NB4 (cell line): ENCODE measurements at places on chromosomes 11 and 22.
A peak's percentile ranks its signal among the peaks of the same experiment; 100 is the strongest.

GRCh38 chr11:3949125-3949524 lies 93.7 kb downstream of the STIM1 start:
- DNase-seq: peak; percentile 50

DNA sequence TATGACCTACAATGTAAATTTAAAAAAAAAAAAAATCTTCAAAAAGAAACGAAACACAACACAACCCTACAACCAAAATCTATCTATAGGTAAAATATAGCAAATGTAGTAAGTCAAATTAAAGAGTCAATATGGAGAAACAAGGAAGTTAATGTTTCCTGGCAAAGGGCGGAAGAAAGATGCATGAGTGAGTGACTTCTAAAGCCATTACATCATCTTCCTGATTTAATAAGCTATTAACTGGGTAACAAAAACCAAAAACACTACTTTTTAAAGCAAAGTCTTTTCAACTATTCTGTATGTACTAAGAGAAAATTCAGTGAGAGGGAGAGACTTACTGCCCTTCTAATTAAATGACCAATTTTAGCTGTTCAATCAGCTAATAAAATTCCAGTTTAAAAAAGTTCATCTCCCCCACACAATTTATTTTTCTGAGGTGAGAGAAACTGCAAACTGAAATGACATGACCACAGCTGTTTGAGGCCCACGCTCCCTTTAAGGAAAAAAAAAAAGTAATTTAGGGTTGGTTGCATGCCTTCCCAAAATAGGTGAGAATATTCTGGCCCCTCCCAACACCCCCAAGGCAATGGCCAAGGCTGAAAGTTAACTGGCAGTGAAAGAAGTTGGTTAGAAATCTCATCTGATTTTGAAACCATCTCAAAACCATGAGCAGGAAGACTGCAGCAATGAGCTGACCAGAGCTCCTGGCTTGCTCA lies 5.9 kb downstream of the SF1 start:
- DNase-seq: no peak

- DNase-seq: no peak
These were observed 47.5 kb upstream of the TTLL12 start for GRCh38 chr22:43234264-43234988.

DNA sequence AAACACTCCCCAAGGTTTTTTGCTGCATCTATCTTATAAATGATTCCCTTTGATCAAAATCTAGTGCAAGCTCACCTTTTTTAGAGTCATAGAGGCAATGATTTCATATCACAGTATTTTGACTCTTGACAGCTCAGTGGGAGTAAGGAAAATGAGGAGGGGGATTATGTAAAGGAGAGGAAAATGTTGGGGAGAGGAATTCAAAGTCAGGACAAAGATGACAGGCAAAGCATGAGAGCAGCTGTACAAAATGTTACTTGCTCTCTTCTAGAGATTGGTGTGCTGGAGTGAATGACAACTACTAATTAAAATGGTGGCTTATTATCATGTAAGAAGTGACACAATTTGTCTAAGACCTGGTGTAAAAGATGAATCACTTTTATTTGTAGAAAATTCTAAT lies 644.6 kb upstream of the CHORDC1 start:
- DNase-seq: no peak

DNA sequence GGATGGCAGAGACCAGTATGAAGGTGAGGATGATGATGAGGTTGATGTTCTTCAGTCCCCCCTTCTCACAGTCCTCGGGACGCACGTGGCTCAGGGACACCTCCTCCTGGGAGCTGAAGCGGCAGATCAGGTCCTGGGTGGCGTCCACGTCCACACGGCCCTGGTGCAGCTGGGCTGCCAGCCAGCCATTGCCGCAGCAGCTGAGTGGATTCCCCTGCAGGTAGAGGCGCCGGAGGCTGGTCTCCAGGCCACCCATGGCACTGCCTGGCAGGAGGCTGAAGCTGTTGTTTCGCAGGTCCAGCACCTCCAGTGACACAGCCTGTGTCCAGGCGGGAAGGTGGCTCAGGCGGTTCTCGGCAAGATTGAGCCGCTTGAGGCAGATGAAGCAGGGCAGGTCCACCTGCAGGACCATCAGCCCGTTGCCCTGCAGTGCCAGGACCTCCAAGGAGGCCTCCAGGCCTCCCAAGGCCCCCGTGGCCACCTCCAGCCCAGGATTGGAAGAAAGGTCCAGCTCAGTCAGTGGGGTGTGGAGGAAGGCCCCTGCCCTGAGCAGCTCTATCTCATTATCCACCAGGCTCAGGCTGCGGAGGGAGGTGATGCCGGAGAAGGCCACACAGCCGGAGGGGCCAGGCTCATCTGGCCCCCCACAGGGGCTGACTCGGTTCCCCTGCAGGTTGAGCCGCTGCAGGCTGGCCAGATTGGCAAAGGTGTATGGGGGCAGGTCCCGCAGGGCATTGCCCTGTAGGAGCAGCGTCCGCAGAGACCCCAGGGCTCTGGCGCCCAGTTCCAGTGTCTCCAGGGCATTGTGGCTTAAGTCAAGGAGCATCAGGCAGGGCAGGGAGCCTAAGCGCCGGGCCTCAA lies 10.6 kb downstream of the LRRC32 start:
- no peak for DNase-seq

GRCh38 chr22:19635644-19636043 lies 78.7 kb upstream of the SEPTIN5 start:
- no peak for DNase-seq

DNA sequence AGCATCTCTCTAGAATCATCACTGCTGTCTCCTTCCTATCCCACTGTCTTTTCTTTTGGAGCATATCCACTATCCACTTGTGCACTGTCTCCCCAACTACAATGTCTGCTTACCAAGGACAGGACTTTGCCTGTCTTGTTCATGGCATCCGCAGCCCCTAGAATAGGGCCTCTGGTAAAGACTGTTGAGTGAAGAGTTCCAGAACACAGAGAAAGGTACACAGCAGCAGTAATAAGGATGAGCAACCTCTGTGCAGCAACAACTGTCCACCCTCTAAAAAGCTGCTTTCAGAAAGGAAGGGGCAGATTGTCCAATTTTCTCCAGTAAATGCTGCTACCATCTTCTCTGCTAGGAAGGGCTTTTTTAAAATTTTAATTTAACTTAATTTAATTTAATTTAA lies 25.5 kb upstream of the BIRC3 start:
- DNase-seq: no peak
